ENCODE measurements at places on chromosomes 11 and 22.
A peak's percentile ranks its signal among the peaks of the same experiment; 100 is the strongest.

DNA sequence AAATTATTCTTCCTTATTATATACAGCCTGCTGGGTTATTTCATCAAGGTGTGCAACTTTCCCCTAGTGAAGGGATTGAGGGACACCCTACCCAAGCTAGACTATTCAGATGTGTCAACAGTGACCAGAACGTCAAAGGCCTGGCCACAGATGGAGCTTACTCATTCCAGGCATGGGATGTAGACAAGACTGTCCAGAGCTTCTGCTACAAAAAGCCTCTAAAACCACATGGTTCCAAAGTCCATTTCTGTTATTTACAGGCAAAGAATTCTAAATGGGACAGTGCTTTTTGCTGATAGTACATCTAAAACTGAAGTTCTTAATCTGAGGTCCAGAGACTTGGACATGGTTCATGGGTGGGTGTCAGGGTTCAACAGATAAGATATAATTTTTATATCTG lies 9.7 kb upstream of the SMCO4 start:
- no peak for DNase-seq

GRCh38 chr22:44128958-44129618 lies 51.6 kb upstream of the PARVG start:
- no peak for DNase-seq

DNA sequence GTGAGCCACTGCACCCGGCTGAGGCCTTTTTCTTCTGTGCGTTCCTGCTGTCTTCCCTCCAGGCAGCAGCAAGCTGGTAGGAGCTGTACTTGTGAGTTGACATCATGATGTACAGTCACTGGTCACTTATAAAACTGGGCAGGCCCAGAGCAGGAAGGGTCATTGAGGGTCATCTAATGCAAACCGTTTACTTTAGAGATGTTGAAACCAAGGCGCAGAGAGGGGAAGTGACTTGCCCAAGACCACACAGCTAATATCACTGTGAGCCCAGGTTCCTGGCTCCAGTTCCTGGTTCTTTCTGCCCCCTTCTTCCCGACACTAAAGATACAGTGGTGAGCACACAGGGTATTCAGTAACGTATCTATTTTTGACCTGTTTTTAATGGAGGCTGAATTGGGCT lies 27.3 kb downstream of the PTPRJ start:
- DNase-seq = no peak

DNA sequence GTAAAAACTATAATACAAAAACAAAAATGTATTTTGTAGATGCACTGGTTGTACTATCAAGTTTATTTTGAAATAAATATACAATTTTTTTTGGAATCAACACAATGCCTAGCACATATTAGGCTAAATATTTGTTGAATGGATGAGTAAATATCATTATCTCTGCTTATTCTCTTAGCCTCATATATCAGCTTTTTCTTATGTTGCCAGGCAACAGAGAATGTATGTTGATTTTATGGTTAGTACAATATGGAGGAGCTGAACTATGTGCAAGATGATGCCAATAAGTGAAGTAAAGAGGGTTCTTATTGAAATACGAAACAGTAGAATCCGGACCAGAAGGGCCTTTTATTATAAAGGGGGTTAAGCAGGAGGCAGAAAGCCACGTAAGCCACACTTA lies 94.9 kb downstream of the FAR1 start:
- DNase-seq = no peak

GRCh38 chr11:127061947-127062346 lies 61.4 kb upstream of the KIRREL3 start:
- DNase-seq = no peak

GRCh38 chr11:104968856-104969776 lies 742 bp upstream of the CASP4 start:
- peak; percentile 44 for DNase-seq

GRCh38 chr11:68641880-68642279 lies 42.5 kb upstream of the GAL start:
- DNase-seq = no peak

DNA sequence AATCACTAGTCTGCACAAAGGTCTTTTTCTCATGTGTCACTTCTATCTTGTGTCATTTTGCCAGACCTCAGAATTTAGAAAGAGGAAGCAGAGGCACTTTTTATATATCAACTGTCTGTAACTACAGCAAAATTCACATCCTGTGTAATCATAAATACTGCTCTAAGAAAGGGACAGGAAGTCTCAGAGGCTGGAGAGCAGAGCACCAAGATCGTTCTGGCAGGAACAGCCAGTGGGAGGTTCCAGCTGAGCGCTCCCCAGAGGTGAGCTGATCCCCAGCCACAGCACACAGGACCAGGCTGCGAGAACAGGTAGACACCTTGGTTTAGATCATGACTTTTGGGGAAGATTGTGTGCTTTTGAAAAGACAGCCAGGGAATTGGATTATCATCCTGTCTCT lies at the start of gene MS4A7:
Gene MS4A7, plus strand, starts transcription at position 179 of the 400 bp plus-strand sequence. CDS start 4,610 bp downstream, outside the sequence.
- no peak for DNase-seq

DNA sequence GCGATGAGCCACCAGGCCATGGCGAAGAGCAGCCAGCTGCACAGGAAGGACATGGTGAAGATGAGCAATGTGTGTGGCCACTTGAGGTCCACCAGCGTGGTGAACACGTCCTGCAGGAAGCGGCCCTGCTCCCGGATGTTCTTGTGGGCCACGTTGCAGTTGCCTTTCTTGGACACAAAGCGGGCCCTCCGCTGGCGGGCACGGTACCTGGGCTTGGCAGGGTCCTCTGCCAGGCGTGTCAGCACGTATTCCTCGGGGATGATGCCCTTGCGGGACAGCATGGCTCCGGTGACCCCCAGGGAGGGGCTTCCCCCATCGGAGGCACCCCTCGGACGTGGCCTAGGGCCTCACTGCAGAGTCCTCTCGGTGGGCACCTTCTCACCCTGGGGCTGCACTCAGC lies 648 bp downstream of the KCNJ11 start:
- DNase-seq = no peak

- DNase-seq = no peak
These were observed 62.6 kb downstream of the PPP2R1B start for GRCh38 chr11:111703576-111703975.

DNA sequence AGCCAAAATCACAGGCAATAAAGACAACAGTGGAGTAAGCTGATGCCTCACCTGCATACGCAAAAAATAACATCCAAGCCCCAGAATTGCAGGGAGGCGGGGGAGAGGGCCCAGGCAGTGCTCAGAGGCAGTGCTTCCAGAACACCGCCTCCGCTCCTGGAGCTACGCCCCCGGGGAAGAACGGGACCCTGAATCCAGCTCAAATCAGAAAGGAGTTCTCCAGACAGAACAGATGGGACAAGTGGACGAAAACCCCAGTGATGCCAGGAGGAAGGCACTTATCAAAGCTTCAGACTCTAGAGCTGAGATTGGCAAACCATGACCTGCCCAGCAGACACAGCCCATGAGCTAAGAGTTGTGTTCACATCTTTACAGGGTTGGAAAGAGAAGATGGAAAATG lies 683.9 kb downstream of the TBC1D22A start:
- DNase-seq = peak; percentile 83

DNA sequence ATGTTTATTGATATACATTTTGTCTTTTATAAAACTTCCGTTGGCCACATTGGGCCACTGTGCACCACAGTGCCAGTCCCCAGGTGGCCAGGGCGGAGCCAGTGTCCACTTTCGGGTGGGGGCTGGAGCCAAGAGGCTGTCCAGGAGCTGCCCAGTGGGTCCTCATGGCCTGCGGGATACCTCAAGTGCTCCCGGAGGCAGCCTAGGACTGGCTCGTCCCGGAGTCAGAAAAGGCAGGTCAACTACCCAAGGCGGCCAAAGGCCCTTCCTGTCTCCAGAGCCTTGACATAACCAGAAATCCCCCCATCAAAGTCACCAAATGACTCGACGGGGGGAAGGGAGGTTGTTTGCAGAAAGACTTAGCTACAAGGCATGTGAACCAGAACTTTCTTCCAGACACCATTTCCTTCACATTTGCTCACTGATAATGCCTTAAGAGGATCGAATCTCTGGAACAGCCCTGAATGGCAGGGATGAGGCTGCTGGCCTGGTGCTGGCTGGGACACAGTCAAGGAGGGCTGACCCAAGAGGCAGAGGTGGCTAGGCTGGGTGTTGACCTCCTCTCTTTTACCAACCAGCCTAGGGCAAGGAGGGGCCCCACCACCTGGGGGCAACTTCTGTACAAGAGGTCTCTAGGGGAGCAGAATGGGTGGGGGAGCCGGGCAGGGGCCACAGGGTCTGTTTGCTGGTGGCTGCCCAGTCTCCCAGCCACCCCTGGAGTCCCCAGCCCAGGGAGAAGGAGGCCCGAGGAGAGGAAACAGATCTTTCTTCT lies 8.4 kb downstream of the MRGPRF start:
- no peak for DNase-seq

DNA sequence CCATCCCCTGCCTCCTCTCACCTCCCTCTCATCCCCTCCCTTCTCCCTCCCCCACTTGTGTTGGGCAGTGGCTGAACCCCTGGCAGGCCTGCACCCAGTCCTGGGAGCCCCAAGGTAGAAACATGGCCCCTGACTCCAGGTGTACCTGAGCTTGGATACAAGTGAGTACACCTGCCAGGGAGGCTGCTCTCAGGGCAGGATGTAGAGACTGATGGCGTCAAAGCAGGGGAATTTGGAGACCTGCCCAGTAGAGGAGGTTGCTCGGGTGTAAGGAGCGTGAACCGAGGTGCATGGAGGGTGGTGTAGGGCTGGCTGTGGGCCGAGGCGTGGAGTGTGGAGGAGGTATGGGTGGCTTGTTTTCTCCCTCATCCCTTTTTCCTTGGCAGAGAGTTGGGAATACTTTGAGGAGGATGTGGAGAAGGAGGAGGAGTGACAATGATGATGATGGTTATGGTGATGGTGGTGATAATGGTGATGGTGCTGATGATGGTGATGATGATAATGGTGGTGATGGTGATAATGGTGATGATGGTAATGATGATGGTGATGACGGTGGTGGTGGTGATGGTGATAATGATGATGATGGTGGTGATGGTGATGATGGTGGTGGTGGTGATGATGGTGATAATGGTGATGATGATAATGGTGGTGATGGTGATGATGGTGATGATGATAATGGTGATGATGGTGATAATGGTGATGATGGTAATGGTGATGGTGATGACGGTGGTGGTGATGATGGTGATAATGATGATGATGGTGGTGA lies 12.3 kb downstream of the MRGPRG start:
- no peak for DNase-seq

DNA sequence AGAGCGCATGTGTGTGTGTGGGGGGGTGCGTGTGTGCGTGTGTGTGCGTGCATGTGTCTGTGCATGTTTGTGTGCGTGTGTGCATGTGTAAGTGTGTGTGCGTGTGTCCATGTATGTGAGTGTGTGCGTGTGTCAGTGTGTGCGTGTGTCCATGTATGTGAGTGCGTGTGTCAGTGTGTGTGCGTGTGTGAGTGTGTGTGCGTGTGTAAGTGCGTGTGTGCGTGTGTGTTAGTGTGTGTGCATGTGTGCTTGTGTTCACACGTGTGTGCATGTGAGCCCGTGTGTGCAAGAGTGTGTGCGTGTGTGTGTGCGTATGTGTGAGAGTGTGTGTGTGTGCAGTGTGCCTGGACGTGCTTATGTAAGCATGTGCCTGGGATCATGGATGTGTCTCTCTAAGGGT lies 14.7 kb upstream of the APOL6 start:
- no peak for DNase-seq

GRCh38 chr11:93997741-93998140 lies 23.4 kb upstream of the HEPHL1 start:
- no peak for DNase-seq

GRCh38 chr11:11894486-11894885 lies 52.7 kb downstream of the USP47 start:
- no peak for DNase-seq

DNA sequence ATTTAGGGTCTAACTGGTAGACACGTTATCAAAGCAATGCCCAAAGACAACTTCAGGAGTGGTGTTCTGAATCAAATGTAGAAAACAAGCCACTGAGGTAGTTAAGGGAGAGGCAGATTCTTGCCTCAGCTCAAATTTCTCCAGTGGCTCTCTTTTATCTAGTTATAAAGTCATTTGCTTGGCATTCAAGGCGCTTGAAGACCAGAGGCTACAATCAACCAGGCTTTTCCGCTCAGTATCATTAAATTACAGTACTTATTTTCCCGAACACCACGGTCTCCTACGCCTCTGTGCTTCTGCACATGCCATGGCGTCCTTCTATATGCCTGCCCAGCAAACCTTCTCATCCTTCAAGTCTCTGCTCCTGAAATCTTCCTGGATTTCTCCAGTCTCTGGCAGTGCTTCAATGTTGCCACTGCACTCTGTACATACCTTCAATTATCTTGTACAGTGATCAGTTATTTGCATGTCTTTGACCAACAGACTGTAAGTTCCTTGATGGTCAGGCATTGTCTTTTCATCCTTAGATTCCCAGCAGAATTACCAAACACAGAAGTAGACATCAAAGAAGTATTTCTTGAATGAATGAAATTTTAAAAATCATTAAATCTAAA lies 1.4 kb downstream of the POGLUT3 start:
- no peak for DNase-seq

DNA sequence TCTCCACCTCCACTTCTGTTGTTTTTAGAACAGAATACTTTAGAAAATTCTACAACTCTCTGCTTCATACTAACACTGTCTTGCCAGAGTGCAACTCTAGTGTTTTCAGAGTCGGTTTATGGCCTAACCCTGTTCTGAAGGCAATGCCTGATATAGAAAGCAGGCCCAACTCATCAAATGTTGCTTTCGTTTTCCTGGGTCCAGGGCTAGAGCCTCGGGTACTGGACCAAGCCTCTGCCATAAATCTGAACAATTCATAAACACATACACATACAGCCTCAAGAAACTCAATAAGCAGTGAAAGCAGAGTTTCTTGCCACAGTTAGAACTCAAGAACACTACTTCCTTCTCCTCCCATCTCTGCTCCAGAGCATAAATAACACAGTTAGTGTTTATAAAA lies 9.8 kb downstream of the TMEM218 start:
- DNase-seq = no peak

DNA sequence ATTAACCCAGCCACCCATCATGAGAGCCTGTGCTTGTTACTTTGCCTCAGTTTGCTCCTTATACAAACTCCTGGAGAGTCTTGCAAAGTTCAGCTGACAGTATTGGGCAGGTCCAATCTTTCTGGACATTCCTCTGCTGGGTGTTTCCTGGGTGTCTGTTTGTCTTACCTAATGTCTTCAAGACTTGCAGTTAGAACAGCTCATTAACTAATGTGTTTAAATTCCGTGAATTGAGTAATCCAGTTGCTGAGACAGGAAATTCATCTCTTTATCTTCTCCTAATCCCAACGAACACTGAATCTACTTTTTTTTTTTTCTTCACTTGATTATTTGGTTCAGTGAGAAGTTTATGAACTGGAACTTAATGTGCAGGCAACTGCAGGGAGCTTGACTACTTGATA lies 20.6 kb downstream of the BCO2 start:
- no peak for DNase-seq

DNA sequence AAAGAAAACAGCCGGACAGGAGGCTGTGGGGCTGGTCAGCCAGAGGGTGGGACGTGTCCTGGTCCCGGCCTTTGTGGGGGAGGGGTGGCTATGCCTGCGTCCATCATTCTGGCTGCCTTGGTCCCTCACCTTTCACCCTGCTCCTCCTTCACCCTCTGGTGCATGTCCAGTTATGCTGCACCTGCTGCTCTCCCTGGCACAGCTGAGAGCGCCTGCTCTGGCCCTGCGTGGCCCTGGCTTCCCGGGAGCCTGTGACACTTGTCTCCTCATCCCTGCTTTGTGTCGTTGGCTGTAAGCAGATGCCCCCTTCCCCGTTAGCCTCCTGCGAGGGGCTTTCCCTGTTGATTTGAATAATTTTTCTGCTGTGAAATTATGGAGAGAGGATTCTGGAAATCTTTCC lies 16.6 kb downstream of the PHRF1 start:
- no peak for DNase-seq

Data from NCI-H524 (cell line).